ENCODE measurements at places on chromosomes 4 and X.

- DNase-seq, result no peak
Observed at GRCh38 chr4:30172416-30172815, 547.8 kb upstream of the PCDH7 start.

- no peak for DNase-seq
Observed at GRCh38 chrX:37590047-37590446, 18.6 kb downstream of the LANCL3 start.

GRCh38 chrX:71627588-71628404, 9.5 kb upstream of the CXCR3 start:
- no peak for DNase-seq

DNA sequence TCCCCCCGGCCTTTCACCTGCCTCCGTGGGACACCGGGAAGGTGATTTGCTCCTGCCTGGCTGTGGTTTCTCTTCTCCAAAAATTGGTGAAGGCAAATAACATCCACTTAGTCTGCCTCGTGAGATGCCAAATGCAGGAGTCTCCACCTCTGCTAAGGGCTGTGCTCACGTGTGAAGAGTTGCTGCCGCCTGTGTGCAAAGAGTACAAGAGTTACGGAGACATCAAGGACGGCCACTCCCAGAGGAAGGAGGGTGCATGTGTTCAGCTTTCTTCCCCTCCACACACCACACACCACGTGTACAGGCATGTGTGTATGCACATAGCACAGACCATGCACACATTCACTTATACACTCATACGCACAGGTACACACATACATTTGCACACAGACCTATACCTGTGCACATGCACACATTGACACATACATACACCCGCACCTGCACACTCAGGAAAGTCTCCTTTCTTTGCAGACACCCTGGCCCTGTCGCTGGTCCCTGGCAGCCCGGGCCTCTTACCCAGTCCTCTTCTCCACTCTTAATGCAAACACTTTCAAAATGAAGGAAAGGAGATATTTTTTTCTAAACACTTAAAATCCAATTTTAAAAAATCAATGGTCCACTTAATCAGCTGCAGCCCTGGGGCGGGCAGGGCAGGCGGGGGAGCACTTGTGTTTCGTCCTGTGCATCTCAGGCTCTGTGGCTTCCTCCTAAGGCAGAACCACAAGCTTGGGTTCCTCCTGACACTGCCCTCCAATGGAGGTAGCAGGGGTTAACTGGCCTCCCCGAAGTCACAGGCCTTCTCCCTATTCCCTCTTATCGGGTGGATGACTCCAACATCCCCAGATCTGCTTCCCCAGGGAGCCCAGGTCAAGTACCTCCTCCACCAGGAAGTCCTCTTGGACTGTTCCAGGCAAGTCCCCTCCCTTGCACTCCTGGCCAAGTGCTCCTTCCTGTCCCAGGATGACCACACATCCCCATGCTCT, 103.0 kb downstream of the CPZ start:
- DNase-seq, result no peak

- no peak for DNase-seq
Observed at GRCh38 chr4:79292008-79292407, 33.9 kb downstream of the NAA11 start.

GRCh38 chr4:10753336-10753735, 68.8 kb upstream of the CLNK start:
- no peak for DNase-seq

DNA sequence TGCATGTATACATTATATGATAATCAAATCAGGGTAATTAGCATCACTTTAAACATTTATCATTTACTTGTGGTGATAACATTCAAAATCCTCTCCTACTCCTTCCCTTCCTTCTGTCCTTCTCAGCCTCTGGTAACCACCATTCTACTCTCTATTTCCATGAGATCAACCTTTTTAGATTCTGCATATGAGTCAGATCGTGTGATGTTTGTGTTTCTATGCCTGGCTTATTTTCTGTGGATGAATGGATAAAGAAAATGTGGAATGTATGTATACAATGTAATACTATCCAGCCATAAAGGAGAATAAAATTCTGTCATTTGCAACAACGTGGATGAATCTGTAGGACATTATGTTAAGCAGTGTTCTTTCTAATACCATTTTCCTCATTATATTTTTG, 123.9 kb downstream of the NAA11 start:
- DNase-seq, result no peak

- peak; percentile 5 for DNase-seq
Observed at GRCh38 chr4:86358257-86358656, 1.6 kb downstream of the MAPK10 start.

- DNase-seq, result no peak
Observed at GRCh38 chr4:53579826-53580225, 11.5 kb downstream of the LNX1 start.

DNA sequence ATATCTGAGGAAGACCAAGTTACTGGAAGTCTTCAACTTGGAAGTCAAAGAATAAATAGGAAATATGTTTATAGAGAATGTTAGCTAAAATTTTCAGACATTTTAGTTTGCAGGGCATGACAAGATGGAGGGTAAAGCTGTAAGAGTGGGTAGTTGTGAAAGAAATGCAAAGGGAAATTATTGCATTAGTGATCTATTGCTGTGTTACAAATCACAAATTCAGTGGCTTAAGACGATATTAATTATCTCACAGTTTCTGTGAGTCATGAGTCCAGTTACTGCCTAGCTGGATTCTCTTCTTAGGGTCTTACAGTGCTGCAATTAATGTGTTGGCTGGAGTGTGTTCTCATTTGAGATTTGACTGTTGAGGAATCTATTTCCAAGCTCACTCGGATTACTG, 62.9 kb upstream of the CAMK2D start:
- no peak for DNase-seq

DNA sequence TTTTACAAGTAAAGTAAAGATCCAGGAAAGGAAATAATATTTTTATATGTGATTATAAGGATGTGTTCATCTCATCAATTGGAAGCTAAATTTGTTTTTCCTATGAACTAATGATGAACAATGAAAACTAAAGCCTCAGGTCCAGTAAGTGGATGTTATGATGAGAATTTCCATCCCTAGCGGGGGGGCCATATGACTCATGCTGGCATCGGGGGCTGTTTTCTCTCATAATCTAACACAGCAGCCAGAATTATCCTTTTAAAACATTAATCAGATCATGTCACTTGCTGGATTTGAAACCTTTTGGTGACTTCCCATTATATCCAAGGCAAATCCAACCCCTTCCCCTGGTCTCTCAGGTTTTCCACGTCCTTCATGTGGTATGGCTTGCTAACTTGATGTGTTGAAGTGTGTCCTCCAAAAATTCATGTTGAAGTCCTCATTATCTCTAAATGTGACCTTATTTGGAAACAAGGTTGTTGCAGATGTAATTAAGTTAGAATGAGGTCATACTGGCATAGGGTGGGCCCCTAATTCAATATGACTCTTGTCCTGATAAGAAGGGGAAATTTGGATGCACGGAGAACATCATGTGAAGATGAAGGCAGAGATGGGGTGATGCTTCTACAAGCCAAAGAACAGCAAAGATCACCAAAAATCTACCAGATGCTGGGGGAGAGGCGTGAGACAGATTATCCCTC, 96.8 kb downstream of the AKAP4 start:
- DNase-seq, result no peak

- DNase-seq, result no peak
Observed at GRCh38 chrX:153692611-153693156, 5.0 kb downstream of the SLC6A8 start.

GRCh38 chr4:16642897-16643296, 255.5 kb downstream of the LDB2 start:
- no peak for DNase-seq

GRCh38 chr4:21113496-21114223, 413.4 kb downstream of the PACRGL start:
- no peak for DNase-seq

DNA sequence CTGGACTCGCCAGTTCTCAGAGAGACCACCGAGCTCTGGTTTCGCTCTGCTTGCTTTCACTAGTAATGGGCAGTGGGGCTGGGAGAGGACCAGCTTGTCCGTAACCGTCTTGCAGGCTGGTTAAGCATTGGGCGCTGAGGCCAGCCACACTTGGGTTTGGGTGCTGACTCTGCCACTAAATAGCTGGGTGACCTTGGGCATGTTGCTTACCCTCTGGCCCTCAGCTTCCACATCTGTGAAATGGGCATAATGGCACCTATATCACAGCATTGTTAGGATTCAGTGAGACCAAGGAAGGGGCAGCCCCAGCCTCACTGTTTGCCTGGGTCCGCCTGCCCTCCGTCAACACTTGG, 43.5 kb downstream of the EVC start:
- no peak for DNase-seq

DNA sequence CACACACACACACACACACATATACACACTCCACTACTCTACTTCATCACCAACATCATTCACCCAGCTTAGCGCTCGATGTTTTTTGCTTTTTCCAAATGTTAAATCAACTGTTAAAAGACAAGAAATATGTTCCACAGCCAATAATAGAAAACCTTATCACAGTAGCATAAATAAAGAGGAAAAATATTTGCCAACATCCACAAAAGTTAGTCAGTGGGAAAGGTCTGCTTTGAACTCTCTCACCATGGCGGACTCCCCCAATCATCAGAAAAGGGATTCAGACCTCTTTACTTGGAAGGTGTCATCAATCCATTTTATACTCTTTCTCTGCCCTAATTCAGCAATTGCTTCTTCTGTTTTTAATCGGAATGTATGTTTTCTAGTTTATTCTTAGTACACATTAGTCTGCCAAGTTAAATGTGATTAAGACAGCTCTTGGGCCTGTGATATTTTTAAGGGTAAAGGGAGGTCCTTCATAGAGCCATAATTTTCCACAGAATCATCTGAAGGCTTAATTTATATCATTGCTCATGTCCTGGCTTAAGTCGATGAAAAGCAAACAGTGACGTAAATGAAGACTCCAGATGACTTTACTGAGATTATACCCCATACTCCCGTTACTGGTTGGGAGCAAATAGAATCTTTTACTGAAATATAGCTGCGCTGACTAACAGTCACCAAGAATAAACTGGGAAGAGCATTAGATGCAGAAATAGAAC, 29.7 kb upstream of the LGI2 start:
- DNase-seq, result no peak

- DNase-seq, result no peak
Observed at GRCh38 chr4:116501954-116502353, 583.4 kb downstream of the TRAM1L1 start.

DNA sequence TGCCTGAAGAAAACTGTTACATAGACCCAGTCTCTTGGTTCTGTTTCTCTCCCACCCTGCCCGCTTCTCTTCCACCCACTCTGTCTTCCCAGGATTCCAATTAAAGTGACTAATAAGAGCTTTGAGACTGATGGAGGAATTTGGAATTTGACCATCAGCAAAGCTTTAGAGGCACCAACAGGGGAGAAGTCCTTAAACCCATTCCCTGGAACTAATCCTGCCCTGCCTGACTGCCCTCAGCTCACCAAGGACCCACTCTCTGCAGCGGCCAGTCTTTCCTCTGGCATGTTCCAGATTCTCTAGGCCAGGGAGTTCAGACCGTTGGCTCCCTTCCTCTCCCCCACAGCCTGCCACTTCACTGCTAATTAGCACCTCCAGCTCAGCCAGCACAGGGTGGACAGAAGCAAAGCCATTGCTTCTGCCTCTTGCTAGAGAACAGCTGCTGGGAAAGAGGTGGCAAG, 23.9 kb downstream of the SCD5 start:
- DNase-seq, result no peak

GRCh38 chrX:103565752-103566151, 19.6 kb upstream of the TCEAL4 start:
- DNase-seq, result no peak

- DNase-seq, result no peak
Observed at GRCh38 chr4:125317525-125317877, 2.7 kb downstream of the FAT4 start.

- peak; percentile 32 for DNase-seq
Observed at GRCh38 chrX:107672955-107673378, 44.7 kb downstream of the PRPS1 start.

DNA sequence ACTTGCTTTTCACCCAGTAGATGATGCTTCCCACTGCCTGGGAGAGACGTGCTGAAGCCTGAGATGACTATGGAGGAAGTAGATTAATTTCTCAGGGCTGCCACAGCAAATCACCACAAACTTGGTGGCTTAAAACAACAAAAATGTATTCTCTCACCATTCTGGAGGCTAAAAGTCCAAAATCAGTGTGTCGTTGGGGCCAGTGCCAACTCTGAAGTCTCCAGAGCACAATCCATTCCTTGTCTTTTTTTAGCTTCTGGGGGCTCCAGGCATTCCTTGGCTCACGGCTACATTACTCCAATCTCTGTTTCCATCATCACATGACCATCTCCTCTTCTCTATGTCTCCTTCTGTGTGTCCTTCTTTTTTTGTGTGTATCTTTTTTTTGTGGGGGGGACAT, 105.8 kb upstream of the C1QTNF7 start:
- no peak for DNase-seq

DNA sequence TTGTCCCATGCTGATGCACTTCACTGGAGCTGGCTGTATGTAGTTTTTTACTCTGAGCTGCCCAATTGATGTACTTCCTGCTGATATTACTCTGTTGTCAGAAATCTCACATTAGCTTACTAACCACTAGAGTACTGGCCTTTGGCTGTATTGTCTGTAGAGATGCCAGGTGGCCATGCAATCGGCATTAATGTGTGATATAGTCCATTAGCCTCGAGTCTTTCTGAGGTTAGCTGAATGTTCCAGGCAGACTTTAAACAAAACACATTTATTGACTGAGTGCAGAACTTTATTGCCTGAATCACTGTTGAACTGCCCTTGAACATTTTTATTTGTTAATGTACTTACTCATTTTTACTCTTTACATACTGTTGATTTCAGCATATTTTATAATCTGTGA, 335.2 kb downstream of the PCDH10 start:
- DNase-seq, result no peak

DNA sequence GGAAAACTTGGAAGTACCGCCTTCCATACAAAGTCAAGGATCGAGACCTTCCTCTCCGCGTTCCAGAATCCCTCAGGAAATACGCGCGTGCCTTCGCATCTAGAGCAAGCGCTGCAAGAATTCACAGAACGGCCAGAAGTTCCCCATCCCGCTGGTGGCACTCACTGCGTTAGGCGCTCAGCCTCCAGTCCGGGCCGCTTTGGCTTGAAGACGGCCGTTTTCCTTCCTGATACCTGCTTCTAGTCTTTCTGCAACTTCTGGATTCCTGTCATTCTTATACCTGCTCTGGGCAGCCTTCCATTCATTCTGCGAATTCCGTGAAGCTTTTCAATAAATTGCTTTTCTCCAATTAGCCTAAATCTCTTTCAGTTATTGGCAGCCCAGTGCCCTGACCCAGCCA, 896.4 kb downstream of the TRIML1 start:
- DNase-seq, result no peak

DNA sequence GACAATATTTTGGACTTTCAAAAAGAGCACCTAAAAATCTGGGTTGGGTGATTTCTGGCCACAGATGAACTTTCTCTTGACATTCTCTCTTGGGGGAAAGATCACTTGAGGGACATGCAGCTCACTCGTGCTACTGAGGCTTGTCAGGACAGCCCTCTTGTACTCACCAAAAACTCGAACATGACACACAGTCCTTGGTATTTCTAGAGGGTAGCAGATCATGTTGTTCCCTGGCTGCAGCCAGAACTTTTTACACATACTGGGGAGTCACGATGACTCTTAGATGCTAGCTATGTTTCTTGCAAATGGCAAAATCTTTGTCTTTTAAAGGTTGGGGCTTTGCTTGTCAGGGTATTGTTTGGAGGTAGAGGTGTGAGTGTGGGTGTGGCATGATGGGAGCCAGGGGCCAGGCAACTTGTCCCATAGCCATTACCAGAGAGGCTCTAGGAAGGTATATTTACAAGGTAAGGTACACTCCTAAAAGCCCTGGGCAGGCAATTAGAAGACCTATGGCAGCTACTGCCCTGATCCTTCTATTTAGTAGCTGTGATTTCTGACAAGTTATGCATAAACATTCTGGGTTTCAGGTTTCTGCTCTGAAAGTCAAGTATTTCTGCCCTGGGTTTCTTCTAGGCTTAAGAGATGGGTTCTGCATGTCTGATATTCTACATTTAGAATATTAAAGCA, 241.7 kb upstream of the TLL1 start:
- peak; percentile 65 for DNase-seq
